ENCODE measurements at places on chromosomes 1 and 21.
A peak's percentile ranks its signal among the peaks of the same experiment; 100 is the strongest.

DNA sequence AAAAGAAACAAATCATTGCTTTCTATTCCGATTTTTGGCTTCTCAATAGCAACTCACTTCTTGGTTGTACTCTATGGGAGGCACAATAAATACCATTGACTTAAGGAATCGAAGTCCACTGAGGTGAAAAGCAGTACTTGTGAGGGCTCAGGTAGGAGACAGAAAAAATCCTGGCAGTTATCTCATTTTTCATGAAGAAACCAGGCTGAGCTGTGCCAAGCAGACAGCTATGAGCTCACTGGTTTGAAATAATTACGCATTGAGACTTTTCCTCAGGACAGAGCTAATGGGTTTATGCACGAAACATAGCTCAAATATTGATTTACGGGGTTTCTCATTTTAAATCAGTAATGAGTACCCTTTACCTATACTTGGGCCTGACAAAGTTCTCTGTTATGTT, 18.5 kb downstream of the COLGALT2 start:
- no peak for DNase-seq

DNA sequence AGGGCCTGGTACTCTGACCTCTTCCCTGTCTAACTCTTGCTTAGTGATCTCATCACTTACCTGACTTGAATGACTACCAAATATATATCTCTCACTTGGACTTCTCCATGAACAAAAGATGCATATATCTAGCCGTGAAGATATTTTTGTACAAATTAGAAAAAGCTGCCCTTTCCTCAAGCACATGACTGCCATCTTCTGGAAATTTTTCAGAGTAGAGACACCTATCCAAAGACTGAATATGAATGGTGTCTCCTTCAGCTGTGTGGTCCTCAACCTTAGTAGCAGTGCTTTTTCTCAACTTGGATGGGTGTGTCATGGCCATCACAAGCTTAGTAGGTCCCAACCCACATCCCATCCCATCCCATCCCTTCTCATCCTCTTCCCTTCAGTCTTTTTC, 142.3 kb downstream of the DNM3 start:
- peak; percentile 2 for DNase-seq

DNA sequence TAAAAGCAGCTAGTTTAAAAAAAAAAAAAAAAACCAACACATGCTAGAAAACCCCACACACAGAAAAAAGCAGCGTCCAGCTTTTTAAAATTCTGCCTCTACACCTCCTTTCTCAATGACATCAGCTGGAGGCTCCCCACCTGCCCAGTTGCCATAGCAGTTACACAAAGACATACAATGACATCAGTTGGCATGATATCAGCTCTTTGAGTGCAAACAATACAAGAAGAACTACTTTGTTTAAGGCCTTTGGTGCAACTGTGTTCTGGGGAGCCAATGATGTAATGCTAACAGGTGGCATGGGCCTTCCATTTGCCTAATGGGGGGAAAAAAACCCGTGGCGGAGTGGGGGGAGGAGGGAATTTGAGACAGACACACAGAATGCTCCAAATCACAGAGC, 32.9 kb downstream of the DUSP10 start:
- peak; percentile 84 for DNase-seq

DNA sequence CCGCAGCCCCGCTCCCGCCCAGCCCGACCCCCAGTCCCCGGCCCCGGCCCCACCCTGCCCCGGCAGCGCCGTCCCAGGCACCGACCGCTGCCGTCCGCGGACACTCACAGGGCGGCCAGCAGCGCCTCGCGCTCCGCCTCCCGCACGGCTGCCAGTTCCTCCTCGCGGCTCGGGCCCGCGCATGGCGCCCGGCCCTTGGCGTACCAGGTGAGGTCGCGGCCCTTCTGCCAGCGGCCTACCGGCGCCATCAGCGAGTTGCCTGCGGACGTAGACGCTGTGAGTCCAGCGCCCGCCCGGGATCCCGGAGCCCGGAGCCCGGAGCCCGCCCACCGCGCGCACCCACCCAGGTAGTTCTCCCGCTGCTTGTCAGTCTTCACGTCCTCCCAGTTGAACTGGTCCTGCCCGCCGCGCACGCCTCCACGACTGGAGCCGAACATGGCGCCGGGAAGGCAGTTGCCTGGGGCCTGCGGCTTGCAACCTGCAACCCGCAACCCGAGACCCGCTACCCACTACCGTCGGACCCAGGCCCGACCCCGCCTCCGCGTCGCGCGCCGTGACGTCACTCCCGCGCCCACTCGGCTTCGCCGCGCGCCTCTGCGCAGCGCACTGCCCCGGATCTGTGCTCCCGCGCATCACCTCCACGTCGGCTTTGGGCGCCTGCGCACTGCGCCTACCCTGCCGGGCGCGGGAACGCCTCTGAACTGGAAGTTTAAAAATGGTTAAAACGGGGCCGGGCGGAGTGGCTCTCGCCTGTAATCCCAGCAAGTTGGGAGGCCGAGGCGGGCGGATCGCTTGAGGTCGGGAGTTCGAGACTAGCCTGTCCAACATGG, at the start of gene C1orf35:
C1orf35 (minus strand) TSS at position 535 of the 830 bp plus-strand sequence; CDS start at position 437, 98 bp downstream.
- DNase-seq: peak; percentile 91

- no peak for DNase-seq
These were observed 8.0 kb upstream of the TMEM61 start for GRCh38 chr1:54972436-54972835.
